Right renal cortex interstitium (tissue), 3 donors: ENCODE measurements at places on chromosomes 12 and 14.

- DNase-seq, result no peak
Measured at GRCh38 chr12:70177631-70178030, 65.6 kb upstream of the CNOT2 start.

DNA sequence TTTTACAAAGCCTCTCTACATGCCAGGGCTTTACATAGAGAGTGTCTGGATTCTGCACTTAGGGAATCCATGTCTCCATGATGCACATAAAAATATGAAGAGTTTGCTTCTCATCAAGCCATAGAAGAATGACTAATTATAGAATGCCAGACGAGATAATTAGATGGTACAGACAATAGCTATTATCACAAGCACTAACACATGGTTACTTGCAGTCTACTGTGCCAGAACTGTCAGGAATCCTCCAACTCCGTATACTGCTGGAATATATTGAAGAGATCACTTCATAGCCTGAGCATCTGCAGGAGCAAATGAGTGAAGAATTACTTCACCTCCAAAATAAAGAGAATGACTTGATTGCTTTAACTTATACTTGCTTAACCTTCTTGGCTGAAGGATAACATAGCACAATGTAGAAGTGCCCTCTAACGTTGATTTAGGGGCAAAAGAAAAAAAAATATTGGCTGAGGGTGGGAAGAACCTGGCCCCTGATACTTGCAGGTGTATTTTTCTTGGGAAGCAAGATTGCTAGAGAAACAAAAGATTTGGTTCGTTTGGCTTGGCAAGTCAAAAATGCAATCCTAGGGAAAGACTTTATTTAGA, 272.8 kb upstream of the FAR2 start:
- no peak for DNase-seq

GRCh38 chr14:32602699-32603098, 273.6 kb downstream of the AKAP6 start:
- DNase-seq, result no peak

GRCh38 chr14:68703093-68703492, 89.8 kb downstream of the ZFP36L1 start:
- no peak for DNase-seq

GRCh38 chr14:75631453-75631831, 29.2 kb downstream of the ERG28 start:
- no peak for DNase-seq

DNA sequence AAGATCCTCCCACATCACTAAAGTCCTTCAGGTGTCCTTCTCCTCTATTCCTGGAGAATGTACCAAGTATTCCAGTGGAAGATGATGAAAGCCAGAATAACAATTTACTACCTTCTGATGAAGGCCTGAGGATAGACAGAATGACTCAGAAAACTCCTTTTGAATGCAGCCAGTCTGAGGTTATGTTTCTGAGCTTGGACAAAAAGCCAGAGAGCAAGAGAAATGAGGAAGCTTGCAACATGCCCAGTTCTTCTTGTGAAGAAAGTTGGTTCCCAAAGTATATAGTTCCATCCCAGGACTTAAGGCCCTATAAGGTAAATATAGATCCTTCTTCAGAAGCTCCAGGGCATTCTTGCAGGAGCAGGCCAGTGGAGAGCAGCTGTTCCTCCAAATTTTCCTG, 54.6 kb upstream of the HELB start:
- no peak for DNase-seq

DNA sequence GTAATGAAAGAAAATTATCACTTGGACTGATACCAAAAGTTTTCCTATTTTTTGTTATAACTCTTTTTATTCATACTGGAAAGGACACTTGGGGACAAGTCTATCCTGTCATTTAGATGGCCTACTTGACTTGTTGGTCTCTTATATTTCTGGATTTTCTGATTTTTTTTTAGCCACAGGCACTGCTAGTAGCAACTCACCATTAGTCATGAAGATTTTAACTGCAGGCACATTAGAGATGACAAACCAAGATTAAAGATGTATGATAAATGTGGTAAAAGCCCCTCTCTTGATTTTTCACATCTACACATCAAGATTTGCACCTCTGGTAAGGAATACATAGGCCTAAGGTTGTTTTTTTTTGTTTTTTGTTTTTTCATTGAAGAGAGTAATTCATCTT, 217.0 kb downstream of the SLC25A21 start:
- DNase-seq, result no peak

GRCh38 chr12:1289371-1290155, 298.5 kb downstream of the ERC1 start:
- no peak for DNase-seq

GRCh38 chr14:43894534-43894933, 612.5 kb downstream of the FSCB start:
- no peak for DNase-seq

DNA sequence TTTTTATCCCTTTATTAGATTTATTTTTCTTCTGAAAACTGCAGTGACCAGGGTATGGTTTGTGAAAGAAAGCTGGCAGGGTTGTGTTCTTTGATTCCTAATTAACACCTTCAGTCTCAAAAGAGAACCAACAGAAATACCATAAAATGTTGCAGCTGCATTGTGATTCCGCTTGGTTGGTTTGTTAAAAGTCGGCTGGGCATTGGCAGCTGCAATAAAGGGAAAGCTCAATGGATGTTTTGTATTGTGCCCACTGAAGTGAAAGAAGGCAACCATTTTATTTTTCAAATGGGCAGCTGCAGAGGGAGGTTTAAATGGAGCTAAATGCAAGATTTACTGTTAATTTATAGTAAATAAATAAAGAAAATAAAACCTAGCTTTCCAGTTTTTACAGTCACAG, 16.7 kb downstream of the LGR5 start:
- no peak for DNase-seq

DNA sequence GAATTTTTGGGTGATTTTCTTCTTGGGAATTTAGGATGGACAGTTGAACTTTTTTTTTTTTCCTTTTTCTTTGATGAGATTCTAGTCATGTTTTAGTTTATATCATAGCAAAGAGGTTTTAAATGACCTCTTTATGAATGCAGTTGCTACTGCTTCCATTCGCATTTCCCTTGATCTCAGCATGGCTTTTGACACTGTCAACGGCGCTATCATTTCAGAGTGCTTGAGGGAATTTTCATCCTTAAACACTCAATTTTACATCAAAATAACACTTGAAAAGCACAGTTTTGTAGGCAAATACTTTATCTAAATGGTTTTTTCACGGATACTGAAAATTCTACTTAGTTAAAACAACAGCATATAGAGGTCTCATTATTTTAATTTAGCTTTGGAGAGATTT, 195.5 kb downstream of the NPAS3 start:
- no peak for DNase-seq

DNA sequence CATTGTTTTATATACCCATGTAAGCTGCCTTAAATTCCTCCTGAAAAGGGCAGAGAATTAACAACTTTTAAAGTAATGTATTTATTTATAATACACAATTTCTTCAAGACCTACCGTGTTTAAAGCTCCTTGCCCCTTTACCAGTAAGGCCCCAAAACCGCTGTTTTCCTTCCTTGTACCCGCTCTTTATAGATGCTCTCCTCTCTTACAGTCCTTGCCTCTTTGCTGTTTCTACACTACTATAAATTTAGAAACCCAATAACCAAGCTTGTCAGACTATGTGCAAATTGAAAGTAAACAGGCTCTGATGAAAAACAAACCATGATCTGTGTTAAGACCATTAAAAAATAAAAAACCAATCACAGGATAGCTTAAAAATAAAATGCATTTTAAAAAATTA, 3.9 kb downstream of the MPHOSPH9 start:
- DNase-seq, result no peak

DNA sequence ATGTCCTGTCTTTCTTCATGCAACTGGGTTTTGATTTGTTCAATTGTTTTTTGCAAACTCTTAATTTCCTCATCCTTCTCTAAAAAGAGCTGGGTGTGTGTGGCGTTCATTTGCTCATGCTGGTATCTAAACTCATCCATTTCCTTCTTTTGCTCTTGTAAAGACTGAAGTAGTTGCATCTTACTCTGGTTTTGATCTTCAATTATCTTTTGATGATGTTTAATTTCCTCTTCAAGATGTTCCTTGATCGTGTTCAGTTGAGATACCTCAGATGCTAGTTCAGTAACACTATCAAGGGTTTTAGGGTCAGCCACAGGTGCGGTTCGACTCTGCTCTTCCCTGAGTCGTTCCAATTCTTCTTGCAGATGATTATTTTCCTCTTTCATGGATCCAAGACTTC, 34.8 kb downstream of the TRIP11 start:
- no peak for DNase-seq

GRCh38 chr12:95136598-95136997, 63.2 kb upstream of the NR2C1 start:
- no peak for DNase-seq

DNA sequence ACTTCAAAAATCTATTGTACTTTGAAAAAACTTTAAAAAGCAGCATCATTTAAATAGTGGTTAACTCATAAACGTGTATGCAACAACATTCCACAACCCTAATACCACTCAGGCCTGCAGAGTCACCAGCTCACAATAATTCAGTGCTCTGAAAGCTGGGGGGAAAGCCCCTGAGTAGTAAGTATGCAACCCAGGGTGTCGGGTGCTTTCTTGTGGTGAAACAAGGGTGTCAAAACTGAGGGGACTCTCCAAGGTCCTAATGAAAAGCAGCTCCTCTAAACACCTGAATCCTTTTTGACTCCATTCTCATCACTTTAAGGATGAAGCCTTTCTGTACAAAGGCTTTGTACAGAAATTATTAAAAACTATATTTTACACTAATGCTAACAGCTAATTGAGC, 33.7 kb downstream of the FGFR1OP2 start:
- DNase-seq, result no peak

- DNase-seq, result no peak
Measured at GRCh38 chr12:69998011-69998410, 173.0 kb downstream of the MYRFL start.

- no peak for DNase-seq
Measured at GRCh38 chr14:23556700-23557440, 799 bp downstream of the THTPA start.

DNA sequence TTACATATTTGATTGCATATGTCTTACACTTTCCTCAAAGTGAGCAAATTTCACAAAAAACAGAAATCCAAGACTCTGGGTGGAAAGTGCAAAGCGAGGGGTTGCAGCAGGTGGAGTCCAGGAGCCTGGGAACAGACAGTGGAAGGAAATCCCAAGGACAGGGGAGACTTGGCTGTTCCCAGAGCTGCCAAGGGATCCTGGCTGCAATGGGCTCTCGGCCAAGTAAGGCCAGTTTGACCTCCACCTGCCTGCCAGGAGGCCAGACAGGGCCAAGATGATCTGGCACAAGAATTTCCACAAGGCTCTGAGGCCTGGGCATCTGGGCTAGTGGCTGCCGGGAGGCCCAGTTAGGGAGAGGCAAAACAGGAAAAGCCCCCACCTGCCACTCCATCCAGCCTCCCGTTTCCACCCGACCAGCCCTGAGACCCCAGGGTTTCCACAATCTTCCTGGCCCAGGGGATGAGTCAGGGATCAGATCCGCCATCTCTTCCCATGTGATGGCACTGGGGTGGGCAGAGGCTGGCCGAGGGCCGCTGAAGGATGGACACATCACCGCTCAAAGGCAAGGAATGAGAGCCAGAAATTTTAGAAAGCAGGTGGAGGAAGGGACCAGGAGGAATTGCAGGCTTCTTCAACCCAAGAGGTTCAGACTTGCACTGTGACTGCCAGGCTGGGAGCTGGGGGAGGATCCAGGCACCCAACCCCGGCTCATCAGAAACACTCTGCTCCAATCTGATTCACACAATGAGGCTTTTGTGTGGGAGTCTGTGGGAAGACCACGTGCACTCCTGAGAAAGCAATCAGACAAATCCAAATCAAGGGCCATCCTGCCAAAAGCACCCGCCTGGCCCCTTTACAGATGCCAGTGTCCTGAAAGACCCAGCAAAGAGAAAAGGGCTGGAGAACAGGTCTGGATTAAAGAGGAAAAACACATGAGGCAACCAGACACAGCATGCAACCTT, 16.3 kb downstream of the SCARB1 start:
- DNase-seq, result no peak

GRCh38 chr14:104442631-104443390, 136.8 kb upstream of the C14orf180 start:
- DNase-seq, result no peak

- no peak for DNase-seq
Measured at GRCh38 chr14:81384900-81385299, 15.2 kb downstream of the STON2 start.

- no peak for DNase-seq
Measured at GRCh38 chr12:21369141-21369980, 3.3 kb upstream of the IAPP start.

- DNase-seq, result no peak
Measured at GRCh38 chr12:32483993-32484392, 84.6 kb downstream of the FGD4 start.

GRCh38 chr12:41944216-41944615, 200.5 kb downstream of the GXYLT1 start:
- no peak for DNase-seq

DNA sequence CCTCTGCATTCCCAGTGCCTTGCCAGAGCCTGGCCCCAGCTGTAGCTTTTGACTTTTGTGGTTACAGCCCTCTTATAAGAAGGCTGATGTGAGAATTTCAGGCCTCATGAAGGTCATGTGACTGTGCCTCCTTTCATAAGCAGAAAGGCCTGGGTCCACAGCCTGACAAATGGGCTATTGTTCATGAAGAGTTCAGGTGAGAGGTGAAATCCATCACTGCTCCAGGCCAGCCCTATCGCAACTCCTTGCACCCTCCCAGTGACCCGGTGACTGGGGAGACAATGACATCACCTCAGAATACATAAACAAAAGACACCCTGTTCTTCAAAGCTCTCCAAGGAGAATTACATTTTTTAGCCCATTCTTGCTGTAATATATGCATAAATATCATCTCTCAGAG, 321.5 kb downstream of the PCNX1 start:
- DNase-seq, result no peak

DNA sequence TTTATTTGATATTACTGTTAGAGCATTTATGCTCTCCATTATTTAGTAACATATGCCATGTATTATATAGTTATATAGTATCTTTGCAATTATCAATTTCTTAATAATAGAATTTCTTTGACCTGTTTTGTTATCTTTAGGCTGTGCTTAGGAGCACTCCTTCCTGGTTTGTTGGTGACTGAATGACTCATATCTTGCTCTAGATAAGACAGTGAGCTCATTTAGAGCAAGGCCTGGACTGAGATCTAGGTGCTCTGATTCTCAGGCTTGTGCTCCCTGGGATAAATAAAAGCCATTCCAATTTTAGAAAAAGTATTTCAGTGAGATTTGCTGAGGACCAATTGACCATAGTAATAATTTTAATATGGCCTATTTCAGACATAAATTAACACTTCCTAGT, 951.2 kb downstream of the FLRT2 start:
- no peak for DNase-seq

GRCh38 chr14:56487090-56487667, 92.4 kb upstream of the TMEM260 start:
- no peak for DNase-seq

GRCh38 chr14:80567905-80568536, 356.7 kb upstream of the DIO2 start:
- no peak for DNase-seq

GRCh38 chr14:91477388-91477787, 32.7 kb downstream of the PPP4R3A start:
- no peak for DNase-seq
